ENCODE measurements at places on chromosomes 7 and 10.

DNA sequence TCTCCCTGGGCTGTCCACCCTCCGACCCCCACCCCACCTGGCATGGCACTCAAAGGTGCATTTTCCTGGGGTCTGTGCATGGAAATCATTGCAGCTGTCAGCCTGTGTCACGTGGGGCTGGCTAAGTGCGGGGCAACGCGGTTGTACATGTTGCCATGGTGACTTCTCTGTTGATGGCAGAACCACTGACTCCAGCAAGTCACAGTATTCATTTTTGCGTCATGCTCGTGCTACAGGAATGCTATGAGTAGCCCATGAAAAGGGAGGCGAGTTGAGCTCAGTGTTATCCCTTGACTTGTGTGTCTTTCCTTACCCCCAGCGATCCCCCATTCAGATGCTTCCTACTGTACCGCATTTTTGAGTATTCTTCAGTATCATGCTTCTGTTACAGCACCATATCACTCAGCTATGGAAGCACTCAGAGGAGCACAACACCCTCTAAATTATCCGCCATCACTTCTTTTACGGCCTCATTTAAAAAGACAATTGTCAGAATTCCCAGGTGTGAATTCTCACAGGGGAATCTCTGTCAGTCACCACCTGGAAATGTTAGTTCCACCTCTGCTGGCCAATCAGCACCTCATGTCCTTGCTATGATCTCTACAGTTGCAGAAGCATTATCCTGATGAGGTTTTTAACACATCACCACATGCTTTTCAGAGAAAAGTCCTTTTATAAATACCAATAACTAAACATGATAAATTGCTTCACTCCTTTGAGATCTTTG lies 194.4 kb upstream of the C7orf33 start:
- DNase-seq = no peak

GRCh38 chr10:110664483-110665420 lies 20.6 kb downstream of the RBM20 start:
- DNase-seq = no peak

GRCh38 chr10:79084012-79084971 lies 15.5 kb downstream of the ZMIZ1 start:
- no peak for DNase-seq

DNA sequence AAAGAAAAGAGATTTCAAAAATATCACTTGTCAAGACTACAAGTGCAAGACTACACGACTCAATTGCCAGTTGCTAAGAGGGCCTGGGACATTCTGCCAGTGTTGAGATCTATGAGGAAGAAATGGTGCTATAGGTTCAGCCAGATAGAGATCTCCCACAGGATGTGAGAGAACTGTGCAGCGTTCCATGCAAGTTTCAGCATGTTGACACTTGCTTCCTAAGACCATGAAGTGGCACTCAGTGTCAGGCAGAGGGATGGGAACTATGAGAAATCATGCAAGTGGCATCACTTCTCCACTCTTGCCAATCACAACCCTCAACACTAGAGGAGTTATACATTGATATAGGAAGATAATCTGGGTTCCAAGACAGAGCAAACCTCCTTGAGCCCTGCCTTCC lies 210.3 kb downstream of the CHRM2 start:
- DNase-seq = no peak
